Fibroblast of villous mesenchyme (primary cell): ENCODE measurements at places on chromosomes 4 and X. TPM values are rescaled to one million over a fixed set of nuclear protein-coding genes. Genes with fewer than 3 reads are reported as not detected.

PDCL2 gene
- total RNA-seq = not detected in 2 replicates

ITGB1BP2 gene
- 3.5 and 6.5 TPM in 2 replicates for total RNA-seq

GRCh38 chr4:119726505-119726904, 97.9 kb upstream of the PDE5A start:
- no peak for DNase-seq

GRCh38 chr4:188266386-188266785, 127.1 kb downstream of the TRIML1 start:
- DNase-seq = no peak

CWH43 gene
- not detected in 2 replicates for total RNA-seq

ADH7 gene
- total RNA-seq = not detected in 2 replicates

SPANXN2 gene
- not detected in 2 replicates for total RNA-seq

TLR10 gene
- total RNA-seq = not detected in 2 replicates

FAM9C gene
- total RNA-seq = under 0.01 TPM in 2 replicates

KCNE5 gene
- total RNA-seq = 0.32 TPM in 1 of 2 replicates, not detected in the other

GRCh38 chrX:11666164-11666563, 444 bp upstream of the ARHGAP6 start:
- DNase-seq = no peak

DNA sequence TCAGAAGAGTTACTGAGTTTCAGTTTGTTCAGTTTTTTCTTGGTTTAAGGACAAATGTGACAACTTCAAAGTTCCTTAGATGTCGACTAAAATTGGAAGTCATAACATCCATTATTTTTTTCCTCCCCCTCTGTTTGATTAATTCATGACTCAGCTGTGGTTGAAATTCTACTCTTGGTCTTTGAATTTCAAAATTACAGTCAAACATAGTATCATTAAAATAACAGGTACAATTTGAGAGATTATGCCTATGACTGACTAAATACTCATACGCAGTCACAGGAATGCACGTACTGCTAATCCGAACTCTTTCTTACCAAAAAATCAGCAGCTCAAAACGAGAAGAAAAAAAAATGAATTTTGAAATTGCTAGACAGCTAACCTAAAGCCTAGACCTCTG, 1434.8 kb downstream of the RAPGEF2 start:
- no peak for DNase-seq

APLN gene
- total RNA-seq = under 0.01 TPM in 2 replicates

DNA sequence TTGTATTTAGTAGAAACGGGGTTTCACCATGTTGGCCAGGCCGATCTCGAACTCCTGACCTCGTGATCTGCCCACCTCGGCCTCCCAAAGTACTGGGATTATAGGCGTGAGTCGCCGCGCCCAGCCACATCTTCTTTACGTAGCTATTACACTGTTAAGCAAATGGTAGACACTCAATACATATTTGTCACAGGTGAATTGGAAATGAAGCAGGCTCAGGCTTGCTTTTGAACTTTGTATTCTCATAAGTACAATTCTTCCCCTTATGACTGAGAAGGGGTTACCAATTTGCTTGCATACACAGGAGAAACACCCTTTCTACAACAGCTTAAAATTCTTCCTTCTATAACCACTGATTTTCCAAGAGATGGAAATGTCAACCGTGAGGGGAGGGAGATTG, 787 bp upstream of the SRPX2 start:
- DNase-seq = no peak

MYOZ2 gene
- total RNA-seq = 0.32 and 0.43 TPM in 2 replicates

ATP2B3 gene
- total RNA-seq = not detected in 2 replicates

DNA sequence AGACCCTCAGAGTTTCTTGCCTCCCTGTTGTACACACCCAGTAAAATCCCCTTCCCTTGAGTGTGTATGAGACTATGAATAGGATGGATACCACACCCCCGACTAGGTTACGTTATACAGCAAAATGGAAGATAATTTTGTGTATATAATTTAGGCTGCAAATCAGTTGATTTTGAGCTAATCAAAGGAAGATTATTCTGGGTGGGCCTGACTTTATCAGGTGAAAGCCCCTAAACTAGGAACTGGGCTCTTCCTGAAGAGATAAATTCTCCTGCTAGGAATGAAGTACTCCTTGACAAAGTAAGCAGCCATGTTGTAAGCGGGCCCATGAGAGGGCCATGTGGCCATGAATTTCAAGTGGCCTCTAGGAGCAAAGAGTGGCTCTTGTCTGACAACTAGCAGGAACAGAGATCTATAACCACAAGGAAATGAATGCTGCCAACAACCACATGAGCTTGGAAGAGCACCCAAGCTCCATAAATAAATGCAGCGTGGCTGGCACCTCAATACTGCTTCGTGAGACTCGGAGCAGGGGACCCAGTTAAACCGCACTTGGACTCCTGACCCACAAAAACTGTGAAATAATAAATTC, 646.4 kb downstream of the IL1RAPL1 start:
- no peak for DNase-seq

DNA sequence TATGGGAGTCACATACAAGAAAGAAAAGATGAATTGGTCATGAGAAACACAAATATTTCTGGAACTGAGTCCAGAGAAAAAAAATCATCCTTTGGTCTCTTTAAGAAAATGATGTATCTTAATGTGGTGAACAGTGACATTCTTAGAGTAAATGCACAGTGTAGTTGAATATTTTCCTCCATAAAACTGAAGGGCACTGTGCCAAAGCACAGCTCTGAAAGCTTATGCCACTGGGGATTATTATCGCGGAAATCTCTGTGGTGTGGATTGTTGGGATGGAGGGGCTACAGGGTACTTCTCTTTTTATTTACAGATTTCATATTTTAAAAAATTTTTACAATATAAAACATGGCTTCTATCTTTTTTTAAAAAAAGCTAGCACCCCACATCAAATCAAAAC, 908.1 kb downstream of the CCSER1 start:
- no peak for DNase-seq
